Left renal pelvis (tissue), 4 donors: ENCODE measurements at places on chromosomes 7 and 10. TPM values are rescaled to one million over a fixed set of nuclear protein-coding genes. Genes with fewer than 3 reads are reported as not detected.

The H2BK1 gene
- polyA plus RNA-seq: not detected

The RBM48 gene
- 21.7 TPM for polyA plus RNA-seq

The LSM8 gene
- polyA plus RNA-seq: 71.2 TPM

The TRIL gene
- polyA plus RNA-seq: 70.6 TPM

The TRIM50 gene
- 0.31 TPM for polyA plus RNA-seq
